ENCODE measurements at places on chromosomes 3 and 15. TPM values are rescaled to one million over a fixed set of nuclear protein-coding genes. Genes with fewer than 3 reads are reported as not detected.

VEPH1 gene
- total RNA-seq = 55.6 TPM

DUOXA1 gene
- total RNA-seq = under 0.01 TPM

GOLGA6L9 gene
- total RNA-seq = 1.4 TPM

DAG1 gene
- total RNA-seq = 64.2 TPM

EPHA3 gene
- 0.26 TPM for total RNA-seq

GASK1A gene
- 0.78 TPM for total RNA-seq

ZNF619 gene
- total RNA-seq = 9.7 TPM

CLDN1 gene
- 2.7 TPM for total RNA-seq

CLDN16 gene
- total RNA-seq = not detected

LRTM1 gene
- total RNA-seq = not detected

ECE2 gene
- total RNA-seq = not detected

KCNMB3 gene
- total RNA-seq = 1.3 TPM

ZXDC gene
- total RNA-seq = 20.4 TPM

DHFR2 gene
- 8.6 TPM for total RNA-seq

GNAI2 gene
- 211 TPM for total RNA-seq

ZNF662 gene
- 5.2 TPM for total RNA-seq

TUSC7 gene
- not detected for total RNA-seq

FAM81A gene
- total RNA-seq = 1.4 TPM

COLQ gene
- 0.97 TPM for total RNA-seq

CFAP92 gene
- 0.11 TPM for total RNA-seq

ZSCAN2 gene
- total RNA-seq = 7.4 TPM

SH2D7 gene
- total RNA-seq = not detected

GOLGA8T gene
- not detected for total RNA-seq

LHFPL4 gene
- total RNA-seq = under 0.01 TPM
